Cardiac muscle cell (in vitro differentiated cells and primary cell): ENCODE measurements at places on chromosomes 4 and X. TPM values are rescaled to one million over a fixed set of nuclear protein-coding genes. Genes with fewer than 3 reads are reported as not detected.

Gene HSD17B13
- polyA plus RNA-seq: 1.0 TPM in 1 of 2 replicates, not detected in the other

Gene USP51
- polyA plus RNA-seq: 1.4 and 2.6 TPM in 2 replicates

Gene RIPPLY1
- polyA plus RNA-seq: 0.55 TPM in 1 of 2 replicates, not detected in the other

Gene TMPRSS11A
- 0.15 TPM in 1 of 2 replicates, not detected in the other for polyA plus RNA-seq

Gene ODAPH
- polyA plus RNA-seq: 0.16 TPM in 1 of 2 replicates, not detected in the other

Gene AFM
- polyA plus RNA-seq: 0.06 TPM in 1 of 2 replicates, not detected in the other

Gene TBC1D1
- 100.0 and 147 TPM in 2 replicates for polyA plus RNA-seq

Gene ALPK1
- polyA plus RNA-seq: 0.56 and 1.6 TPM in 2 replicates

Gene HOPX
- 1.4 and 2.6 TPM in 2 replicates for polyA plus RNA-seq

Gene C4orf51
- not detected in 2 replicates for polyA plus RNA-seq

Gene SLC9B1
- 1.7 TPM in 1 of 2 replicates, not detected in the other for polyA plus RNA-seq

Gene TRAM1L1
- 3.6 and 6.3 TPM in 2 replicates for polyA plus RNA-seq

Gene SPANXB1
- not detected in 2 replicates for polyA plus RNA-seq

Gene ERCC6L
- polyA plus RNA-seq: 2.4 TPM in 2 replicates

Gene RPS6KA6
- polyA plus RNA-seq: 1.4 and 4.0 TPM in 2 replicates

Gene AVPR2
- polyA plus RNA-seq: 0.11 TPM in 1 of 2 replicates, not detected in the other

Gene UGT2B10
- polyA plus RNA-seq: not detected in 2 replicates

Gene PRKG2
- 0.35 TPM in 1 of 2 replicates, not detected in the other for polyA plus RNA-seq

Gene RNF128
- 0.72 TPM in 1 of 2 replicates, not detected in the other for polyA plus RNA-seq

Gene FDCSP
- not detected in 2 replicates for polyA plus RNA-seq

Gene GJB1
- polyA plus RNA-seq: not detected in 2 replicates

Gene ADH7
- not detected in 2 replicates for polyA plus RNA-seq

Gene NAP1L5
- polyA plus RNA-seq: 2.6 and 5.1 TPM in 2 replicates

Gene BEX5
- 7.3 and 10.3 TPM in 2 replicates for polyA plus RNA-seq

Gene GLOD5
- not detected in 2 replicates for polyA plus RNA-seq

Gene KLHL15
- 3.5 and 8.4 TPM in 2 replicates for polyA plus RNA-seq

Gene SH3RF1
- 3.4 and 4.4 TPM in 2 replicates for polyA plus RNA-seq

Gene SSX4B
- polyA plus RNA-seq: not detected in 2 replicates

Gene ADRA2C
- polyA plus RNA-seq: 6.5 and 8.6 TPM in 2 replicates

Gene NEUROG2
- 0.44 TPM in 1 of 2 replicates, not detected in the other for polyA plus RNA-seq

Gene TMSB15C
- 3.3 and 3.8 TPM in 2 replicates for polyA plus RNA-seq

Gene CLGN
- polyA plus RNA-seq: 18.0 and 34.4 TPM in 2 replicates

Gene CHIC2
- polyA plus RNA-seq: 36.5 and 37.6 TPM in 2 replicates

Gene HTN3
- not detected in 2 replicates for polyA plus RNA-seq

Gene TRIM60
- polyA plus RNA-seq: not detected in 2 replicates

Gene BST1
- 0.24 and 0.35 TPM in 2 replicates for polyA plus RNA-seq

Gene DDX53
- not detected in 2 replicates for polyA plus RNA-seq

Gene TCEAL6
- not detected in 2 replicates for polyA plus RNA-seq

Gene CLIC2
- polyA plus RNA-seq: 2.4 TPM in 1 of 2 replicates, not detected in the other

Gene LEF1
- polyA plus RNA-seq: 45.8 and 69.1 TPM in 2 replicates

Gene ADGRG4
- not detected in 2 replicates for polyA plus RNA-seq

Gene NAA11
- polyA plus RNA-seq: not detected in 2 replicates
